H9 (cell line): ENCODE measurements at places on chromosomes 16 and 17. TPM values are rescaled to one million over a fixed set of nuclear protein-coding genes. Genes with fewer than 3 reads are reported as not detected.
A peak's percentile ranks its signal among the peaks of the same experiment; 100 is the strongest.

DNA sequence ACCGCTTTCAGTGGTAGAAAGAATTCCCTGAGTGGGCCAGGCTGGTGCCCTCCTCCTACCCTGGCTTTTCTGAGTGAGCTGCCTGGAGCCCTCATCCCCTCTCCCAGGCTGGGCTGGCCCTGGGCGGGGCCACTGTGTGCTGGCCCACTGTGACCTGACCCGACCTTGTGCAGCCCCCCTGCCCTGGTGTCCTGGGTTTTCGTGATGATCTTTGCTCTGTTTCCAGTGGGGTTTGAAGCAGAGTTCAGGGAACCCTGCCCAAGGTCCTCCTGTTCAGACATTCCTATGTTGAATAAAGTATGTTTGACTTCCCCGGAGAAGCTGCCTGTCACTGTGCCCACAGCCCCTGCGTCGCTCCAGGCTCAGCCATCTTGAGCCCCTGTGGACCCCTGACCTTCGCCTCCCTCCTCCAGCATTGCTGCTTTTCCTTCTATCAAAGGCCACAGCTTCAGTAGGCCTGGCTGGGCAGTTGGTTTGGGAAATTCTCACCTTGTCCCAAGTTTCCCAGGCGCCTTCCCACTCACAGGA, 13.7 kb upstream of the NAGLU start:
- DNase-seq, result peak; percentile 23

DNA sequence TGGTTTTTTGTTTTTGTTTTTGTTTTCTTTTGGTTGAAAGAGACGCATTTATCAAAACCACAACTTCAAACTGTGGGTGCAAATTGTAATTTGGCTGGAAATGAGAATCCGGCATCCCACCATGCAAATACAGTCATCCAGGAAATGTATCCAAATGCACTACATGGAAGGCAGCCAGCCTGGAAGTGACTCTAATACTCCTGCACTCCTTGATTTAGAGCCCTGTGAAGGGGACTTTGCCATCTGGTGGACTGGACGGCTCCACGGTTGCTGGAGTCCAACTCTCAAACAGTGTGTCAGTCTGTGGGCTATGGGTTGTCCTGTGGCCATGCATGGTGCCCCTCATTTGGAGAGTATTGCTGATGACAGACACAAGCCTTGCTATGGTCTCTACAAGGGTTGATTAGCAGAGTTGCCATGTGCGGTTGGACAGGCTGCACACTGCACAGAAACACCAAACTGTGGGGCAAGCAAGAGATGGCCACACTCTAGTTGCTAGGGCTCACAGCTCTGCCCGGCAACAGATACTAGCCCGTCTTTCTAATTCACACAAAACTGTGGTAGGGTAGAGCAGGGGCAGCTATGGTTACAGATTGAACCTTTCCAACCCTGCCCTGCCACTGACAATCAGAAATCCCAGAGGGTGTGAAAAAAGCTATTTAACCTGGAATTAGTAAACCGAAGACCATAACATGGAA, 62.4 kb downstream of the VAT1L start:
- DNase-seq, result no peak

DNA sequence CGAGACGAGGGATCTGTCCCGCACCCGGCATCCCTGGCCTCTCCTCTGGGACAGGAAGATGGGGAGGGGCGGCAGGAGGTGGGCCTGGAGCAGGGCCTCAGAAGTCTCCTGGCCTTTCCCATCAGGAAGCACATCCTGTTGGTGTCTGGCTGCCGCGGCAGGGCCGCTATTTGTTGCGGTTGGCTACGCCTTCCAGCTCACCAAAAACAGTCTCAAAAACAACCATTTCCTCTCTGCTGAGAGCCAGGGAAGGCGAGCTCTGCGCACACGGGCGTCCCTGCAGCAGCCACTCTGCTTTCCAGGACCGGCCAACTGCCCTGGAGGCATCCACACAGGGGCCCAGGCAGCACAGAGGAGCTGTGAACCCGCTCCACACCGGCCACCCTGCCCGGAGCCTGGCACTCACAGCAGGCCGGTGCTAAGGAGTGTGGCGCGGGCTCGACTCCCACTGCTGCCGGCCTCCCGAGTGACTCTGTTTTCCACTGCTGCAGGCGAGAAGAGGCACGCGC, at the start of gene TMEM204:
TMEM204 (plus strand) TSS at position 224 of the 509 bp plus-strand sequence. CDS start 610 bp downstream, outside the sequence.
- no peak for DNase-seq

Gene SLC7A5
- 217 TPM in 2 replicates for total RNA-seq

Gene GNG13
- total RNA-seq, result not detected in 2 replicates

Gene NT5C
- total RNA-seq, result 76.2 and 77.7 TPM in 2 replicates

Gene IL21R
- 0.07 and 0.11 TPM in 2 replicates for total RNA-seq

Gene AOC3
- total RNA-seq, result 2.6 and 2.8 TPM in 2 replicates

- DNase-seq, result no peak
These were observed 28.8 kb downstream of the ZFPM1 start for GRCh38 chr16:88481851-88482250.

GRCh38 chr17:62076864-62077788, 12.0 kb upstream of the MED13 start:
- DNase-seq, result no peak

Gene RNU2-1
- 6,078 and 6,186 TPM in 2 replicates for total RNA-seq
